ENCODE measurements at places on chromosomes 2 and 18. TPM values are rescaled to one million over a fixed set of nuclear protein-coding genes. Genes with fewer than 3 reads are reported as not detected.

- DNase-seq, result no peak
Measured at GRCh38 chr2:215396595-215397313, 39.1 kb downstream of the FN1 start.

- DNase-seq, result no peak
Measured at GRCh38 chr2:40096360-40096759, 317.3 kb upstream of the THUMPD2 start.

Gene XPO1
- 152 TPM for total RNA-seq

Gene ADAM23
- total RNA-seq, result 0.52 TPM

Gene COL4A4
- total RNA-seq, result 0.93 TPM

Gene VSNL1
- total RNA-seq, result 8.1 TPM

Gene OTOS
- total RNA-seq, result not detected

- no peak for DNase-seq
Measured at GRCh38 chr2:146916914-146917313, 927.9 kb upstream of the ACVR2A start.

Gene NOL4
- 1.3 TPM for total RNA-seq

Gene TMEFF2
- total RNA-seq, result 0.37 TPM

Gene B3GNT7
- total RNA-seq, result 244 TPM

Gene BUB1
- 14.7 TPM for total RNA-seq

GRCh38 chr2:10865841-10866240, 45.9 kb upstream of the KCNF1 start:
- no peak for DNase-seq

- DNase-seq, result no peak
Measured at GRCh38 chr2:207387001-207387571, 142.7 kb upstream of the CREB1 start.

DNA sequence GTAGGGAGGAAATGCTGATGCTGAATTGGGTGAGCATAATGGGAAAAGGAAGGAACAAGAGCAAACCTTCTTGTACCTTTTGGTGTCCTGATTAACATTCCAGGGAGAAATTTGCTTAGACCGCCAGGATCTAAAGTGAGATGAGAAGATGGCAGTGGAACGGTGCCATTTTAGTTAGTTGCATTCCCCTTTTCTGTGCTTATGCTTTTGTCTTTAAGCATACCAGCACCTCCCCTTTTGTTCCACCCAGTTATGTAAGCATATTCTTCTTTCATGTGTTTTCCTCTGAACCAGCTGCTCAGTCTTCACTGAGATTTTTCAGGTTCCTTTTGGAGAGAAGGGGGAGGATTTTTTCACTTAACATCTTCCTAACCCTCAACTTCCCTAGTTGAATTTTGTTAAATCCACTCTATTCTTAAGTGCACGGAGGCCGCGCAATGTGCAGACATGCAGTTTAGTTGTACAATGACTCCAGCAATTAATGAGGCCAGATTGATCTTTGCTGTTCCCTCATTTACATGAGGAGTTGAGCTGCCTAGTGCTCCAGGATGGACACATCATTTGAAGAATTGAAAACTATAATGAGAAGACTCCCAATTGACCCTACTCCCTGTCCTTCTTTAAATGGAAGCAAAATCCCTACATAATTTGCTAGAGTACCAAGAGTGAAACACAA, 73.9 kb downstream of the MAP4K4 start:
- DNase-seq, result no peak

GRCh38 chr2:128487650-128488387, 169.2 kb upstream of the HS6ST1 start:
- DNase-seq, result no peak

DNA sequence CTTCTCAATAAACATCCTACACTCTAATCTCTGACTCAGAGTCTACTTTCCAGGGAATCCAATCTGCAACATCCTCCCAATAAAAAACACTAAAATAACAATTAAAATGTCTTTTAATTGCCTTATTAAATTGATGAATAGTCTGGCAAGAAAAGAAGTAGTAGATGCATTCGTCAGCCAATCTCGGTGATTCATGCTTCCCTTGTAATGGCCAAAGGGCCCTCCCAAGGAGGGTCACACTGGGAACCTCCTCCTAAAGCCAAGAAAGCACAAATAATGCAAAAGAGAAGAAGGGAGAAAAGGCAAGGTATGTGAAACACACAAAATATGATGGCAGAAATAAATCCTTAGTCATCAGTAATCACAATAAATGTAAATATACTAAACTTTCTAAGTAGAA, 16.8 kb downstream of the ST8SIA5 start:
- no peak for DNase-seq

- no peak for DNase-seq
Measured at GRCh38 chr2:43344868-43345373, 118.5 kb upstream of the ZFP36L2 start.

Gene MYOM1
- total RNA-seq, result 2.8 TPM

Gene RETSAT
- total RNA-seq, result 190 TPM

GRCh38 chr2:191917430-191917881, 70.6 kb upstream of the CAVIN2 start:
- no peak for DNase-seq

Gene OLA1
- total RNA-seq, result 92.8 TPM

GRCh38 chr2:183072177-183072576, 6.4 kb upstream of the DUSP19 start:
- no peak for DNase-seq

- no peak for DNase-seq
Measured at GRCh38 chr18:46209161-46209560, 105.0 kb downstream of the HAUS1 start.

Gene HMSD
- total RNA-seq, result 0.11 TPM

- no peak for DNase-seq
Measured at GRCh38 chr2:163621445-163622004, 114.3 kb downstream of the FIGN start.

DNA sequence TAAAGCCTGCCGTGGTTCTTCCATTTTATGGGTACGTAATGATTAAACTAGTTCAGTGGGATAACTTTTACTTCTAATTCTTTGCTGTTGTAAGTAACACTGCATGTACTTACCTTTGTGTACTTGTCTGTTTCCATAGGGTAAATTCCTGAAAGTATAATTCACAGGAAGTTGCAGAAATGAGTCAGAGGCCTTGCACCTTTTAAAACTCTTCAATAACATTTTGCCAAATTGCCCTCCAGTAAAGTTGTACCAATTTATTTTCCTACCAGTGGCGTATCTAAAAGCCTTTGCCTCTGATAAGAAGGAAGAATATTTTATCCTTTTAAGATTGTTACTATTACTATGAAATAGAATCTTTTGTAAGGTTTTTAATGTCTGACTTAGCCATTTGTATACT, 65.1 kb downstream of the CAB39 start:
- DNase-seq, result no peak

Data from colonic mucosa (tissue), 4 donors.